CD4-positive, CD25-positive, alpha-beta regulatory T cell (primary cell): ENCODE measurements at places on chromosomes 1 and 21.

DNA sequence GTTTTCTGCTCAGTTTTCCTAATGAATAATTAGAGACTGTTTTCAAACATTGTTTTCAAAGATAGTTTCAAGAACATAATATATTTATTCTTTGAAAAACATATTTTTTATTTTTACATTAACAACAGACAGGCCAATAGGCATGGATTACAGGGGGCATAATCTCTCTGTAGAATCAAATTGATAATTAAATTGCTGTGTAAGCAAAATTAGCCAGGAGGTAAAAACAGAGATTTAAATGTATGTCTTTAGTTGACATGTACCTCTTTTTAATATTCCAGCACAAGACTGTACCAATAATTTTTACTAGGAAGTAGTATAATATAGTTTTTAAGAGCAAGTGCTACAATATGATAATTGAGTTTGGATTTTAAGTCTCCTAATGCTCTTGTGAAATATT, 1444.5 kb downstream of the BRINP3 start:
- no peak for DNase-seq

- DNase-seq: no peak
These were observed 13.8 kb downstream of the VASH2 start for GRCh38 chr1:212964102-212964501.

GRCh38 chr1:187933562-187934419, 1105.0 kb downstream of the PLA2G4A start:
- DNase-seq: no peak

- no peak for DNase-seq
These were observed 74.9 kb upstream of the BCL10 start for GRCh38 chr1:85351202-85351828.

DNA sequence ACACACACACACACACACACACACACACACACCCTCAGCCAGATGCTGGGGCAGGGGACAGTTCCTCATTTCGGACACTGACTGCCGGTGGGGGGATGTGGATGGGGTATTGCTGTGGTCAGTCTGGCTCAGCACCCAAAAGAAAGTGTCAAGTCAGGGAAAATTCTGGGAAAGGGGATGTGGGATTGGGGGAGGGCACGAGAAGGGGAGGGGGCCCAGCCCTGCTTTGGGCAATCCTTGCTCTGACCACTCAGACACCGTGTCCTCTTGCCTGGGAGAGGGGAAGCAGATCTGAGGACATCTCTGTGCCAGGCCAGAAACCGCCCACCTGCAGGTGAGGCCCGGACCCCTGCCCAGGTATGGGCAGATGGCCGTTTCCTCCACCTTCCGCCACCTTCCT, at the start of gene C1QC:
C1QC (plus strand) TSS at position 253 of the 400 bp plus-strand sequence. CDS start 391 bp downstream, outside the sequence.
- no peak for DNase-seq

DNA sequence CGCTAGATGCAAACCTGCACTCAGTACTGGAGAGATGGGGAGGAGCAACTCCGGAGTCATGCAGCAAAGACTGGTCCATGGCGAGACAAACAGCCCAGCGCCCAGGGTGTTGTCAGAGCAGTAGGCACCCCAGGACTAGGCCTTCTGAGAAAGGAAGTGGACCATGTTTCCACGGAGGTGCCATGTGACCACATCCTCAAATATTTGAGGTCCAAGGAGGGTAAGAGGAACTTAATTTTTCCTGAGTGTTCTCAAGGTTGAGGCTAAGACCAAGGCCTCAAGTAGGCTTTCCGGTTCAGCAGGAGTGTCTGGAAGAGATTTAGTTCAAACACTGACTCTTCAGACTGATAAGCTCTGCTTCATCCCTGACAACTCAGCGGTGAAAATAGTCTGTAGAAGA, 186.2 kb downstream of the RHOU start:
- peak; percentile 30 for DNase-seq

GRCh38 chr1:93616221-93616995, 65.2 kb downstream of the BCAR3 start:
- no peak for DNase-seq

- no peak for DNase-seq
These were observed 12.8 kb downstream of the BCAN start for GRCh38 chr1:156654700-156655099.

GRCh38 chr1:25572708-25573590, 29.5 kb downstream of the LDLRAP1 start:
- DNase-seq: peak; percentile 56

DNA sequence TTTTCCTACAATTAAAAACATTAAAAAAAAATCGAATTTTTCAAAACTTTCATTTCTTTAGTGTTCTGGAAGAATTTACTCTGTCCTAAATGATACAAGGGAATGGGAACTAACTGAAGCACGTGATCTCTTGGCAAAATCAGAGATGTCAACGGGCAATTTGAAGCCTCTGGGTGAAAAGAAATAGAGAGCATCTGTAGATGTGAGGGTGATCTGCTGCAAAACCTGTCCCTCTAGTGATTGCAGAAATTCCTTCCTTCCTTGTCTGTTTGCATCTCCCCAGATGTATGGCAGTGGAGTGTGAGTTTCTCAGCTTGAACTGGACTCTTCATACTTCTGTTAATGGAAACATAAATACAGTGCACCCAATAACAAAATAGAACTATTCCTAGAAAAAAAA, 100.5 kb upstream of the S1PR1 start:
- no peak for DNase-seq

- DNase-seq: no peak
These were observed 71.4 kb upstream of the HSPA13 start for GRCh38 chr21:14454016-14455009.

DNA sequence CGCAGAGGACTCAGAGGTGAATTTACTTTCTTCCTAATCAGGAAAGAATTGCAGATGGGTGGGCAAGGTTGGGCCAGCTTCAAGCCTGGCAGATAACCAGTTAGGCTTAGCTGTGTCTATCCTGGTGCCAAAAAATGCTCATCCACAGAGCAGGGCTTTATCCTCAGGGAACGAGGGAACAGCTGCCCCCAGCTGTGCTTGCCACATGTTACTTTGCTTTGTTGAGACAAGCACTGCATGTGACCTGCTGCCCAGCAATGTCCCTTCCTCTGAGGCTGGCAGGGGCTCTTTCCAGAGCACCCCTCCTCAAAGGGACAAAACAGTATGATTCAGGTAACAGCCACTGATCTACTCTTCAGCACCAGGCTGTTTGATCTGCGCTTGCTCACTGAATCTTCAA, 505.1 kb upstream of the USP24 start:
- DNase-seq: no peak
